ENCODE measurements at places on chromosomes 6 and 20. TPM values are rescaled to one million over a fixed set of nuclear protein-coding genes. Genes with fewer than 3 reads are reported as not detected.

- DNase-seq: peak; percentile 29
Observed at GRCh38 chr6:4953440-4953839, 50.4 kb downstream of the RPP40 start.

GRCh38 chr6:40788661-40789655 is 201.8 kb upstream of the LRFN2 start:
- peak; percentile 8 for DNase-seq

DNA sequence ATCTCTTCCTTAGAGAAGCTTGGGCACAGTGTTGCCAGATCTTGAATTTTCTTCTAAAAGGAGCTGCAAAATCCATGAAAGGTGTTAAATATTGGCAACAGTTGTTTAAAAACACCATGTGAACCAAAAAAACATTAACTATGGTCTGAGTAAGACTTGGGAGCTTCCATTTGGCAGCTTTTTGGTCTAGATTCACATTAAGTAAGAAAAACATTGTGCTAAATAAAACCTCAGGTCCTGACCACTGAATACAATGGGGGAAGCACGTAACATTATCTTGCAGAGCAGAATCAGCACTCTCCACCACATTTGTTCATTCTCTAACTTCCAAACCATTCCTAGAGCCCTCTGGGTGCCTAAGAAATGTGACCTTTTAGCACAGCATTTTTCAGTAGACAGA is 437.6 kb upstream of the PLCB4 start:
- no peak for DNase-seq

- no peak for DNase-seq
Observed at GRCh38 chr6:45371924-45372573, 5.7 kb downstream of the SUPT3H start.

DNA sequence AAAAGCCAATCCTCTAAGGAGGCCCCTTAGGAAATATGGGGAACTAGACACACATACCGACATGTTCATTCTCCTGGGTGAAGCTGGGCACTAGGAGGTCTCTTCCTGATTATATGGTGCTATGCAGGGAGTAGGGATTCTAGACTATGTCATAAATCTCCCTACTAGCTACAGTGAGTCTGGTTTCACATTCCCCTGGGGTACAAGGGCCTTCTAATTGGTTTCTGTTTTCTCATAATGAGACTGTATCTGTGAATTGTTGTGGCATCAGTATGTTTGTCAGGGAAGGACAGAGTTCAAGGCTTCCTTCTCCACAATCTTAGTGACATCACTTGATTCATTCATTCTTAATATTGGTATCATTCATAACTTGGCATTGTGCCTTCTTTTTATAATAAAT is 103.5 kb downstream of the TINAG start:
- DNase-seq: no peak

DNA sequence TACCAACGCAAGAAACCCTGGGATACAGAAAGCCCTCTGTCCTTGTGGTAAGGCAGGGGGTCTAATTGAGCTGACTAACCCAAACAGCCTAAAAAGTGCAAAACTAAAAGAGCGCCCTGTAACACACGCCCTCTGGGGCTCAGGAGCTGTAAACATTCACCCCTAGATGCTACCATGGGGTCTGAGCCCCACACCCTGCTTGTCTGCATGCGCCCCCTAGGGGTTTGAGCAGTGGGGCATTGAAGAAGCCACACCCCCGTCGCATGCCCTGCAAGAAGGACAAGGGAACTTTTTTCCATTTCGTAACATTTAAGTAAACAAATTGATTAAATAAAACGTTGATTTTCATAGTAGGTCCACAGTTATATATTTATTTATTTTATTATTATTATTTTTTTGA is 616.9 kb upstream of the MAN1A1 start:
- no peak for DNase-seq

GRCh38 chr6:23446469-23446967 is 679.5 kb upstream of the NRSN1 start:
- no peak for DNase-seq

DNA sequence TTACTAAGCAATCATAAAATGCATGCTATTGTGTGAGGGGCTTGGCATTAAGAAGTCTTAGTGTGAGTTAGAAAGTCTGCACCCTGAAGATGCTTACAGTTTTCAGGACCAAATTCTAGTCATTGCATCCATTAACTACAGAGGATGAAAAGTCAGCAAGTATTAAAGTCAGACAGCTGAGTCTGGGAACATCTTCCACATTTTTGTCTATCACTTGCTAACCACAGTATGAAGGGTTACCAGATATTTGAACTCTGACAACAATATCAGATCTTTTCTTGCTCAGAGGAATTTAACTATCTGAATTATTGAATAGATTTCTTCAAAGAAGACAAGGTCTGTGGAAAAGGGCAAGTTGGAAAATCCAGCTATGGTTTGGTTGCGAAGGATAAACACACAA is 264.4 kb downstream of the BTBD9 start:
- no peak for DNase-seq

DNA sequence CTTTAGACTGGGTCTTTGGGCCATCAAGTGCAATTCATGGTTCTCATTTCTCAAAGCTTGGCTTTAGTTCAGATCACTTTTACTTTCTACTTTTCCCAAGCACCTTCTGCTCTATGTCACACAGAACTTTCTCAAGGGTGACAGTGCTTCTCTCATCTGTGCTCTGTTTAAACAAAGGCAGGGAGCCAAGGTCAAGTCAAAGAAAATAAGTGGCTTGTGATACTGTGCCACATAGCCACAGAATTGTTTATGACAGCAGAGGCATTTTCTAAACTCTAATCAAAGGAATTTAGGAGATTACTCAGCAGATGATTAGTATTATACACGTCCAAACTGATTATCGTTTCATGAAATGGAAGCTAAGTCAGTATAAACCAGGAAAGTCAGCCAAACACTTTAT is 348.0 kb downstream of the HDGFL1 start:
- DNase-seq: no peak

DNA sequence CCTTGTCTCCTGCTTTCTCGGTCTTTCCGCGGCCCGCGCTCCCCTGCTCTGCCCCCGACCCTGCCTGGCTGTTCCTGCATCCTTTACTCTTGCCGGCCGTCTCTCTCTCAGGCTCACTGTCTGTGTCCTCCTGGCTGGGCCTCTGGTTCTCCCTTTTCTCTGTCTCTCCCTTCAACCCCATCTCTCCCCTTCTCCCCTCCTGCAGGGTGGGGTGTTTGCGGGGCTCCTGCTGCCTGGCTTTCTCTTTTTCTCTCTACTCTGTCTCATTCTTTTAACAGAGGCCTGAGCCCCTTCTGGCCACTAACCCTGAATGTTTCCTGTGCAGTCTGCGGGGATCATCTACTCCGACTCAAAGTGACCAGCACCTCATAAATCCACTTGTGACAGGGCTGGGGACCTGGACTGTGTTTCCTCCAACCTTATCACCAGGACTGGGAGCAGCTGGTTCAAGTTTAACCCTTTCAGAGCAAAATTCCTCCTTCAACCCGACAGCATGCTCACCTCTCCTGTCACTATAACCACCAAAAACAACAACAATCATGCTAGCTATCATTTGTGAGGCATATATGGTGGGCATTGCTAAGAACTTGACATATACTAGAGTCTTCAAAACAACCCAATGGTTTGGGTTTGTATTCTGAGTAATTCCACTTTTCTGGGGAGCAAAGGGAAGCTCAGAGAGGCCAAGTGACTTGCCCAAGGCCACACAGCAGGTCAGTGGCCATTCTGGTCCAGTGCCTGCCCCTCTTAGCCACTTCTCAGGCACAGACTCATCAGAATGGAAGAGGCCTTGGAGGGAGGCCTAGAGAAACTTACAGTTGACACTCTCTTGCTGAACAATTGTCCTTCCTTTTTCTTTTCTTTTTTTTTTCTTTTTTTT is 811 bp upstream of the RSPO4 start:
- DNase-seq: no peak

GRCh38 chr6:135145063-135145800 is 35.9 kb upstream of the MYB start:
- DNase-seq: no peak

DNA sequence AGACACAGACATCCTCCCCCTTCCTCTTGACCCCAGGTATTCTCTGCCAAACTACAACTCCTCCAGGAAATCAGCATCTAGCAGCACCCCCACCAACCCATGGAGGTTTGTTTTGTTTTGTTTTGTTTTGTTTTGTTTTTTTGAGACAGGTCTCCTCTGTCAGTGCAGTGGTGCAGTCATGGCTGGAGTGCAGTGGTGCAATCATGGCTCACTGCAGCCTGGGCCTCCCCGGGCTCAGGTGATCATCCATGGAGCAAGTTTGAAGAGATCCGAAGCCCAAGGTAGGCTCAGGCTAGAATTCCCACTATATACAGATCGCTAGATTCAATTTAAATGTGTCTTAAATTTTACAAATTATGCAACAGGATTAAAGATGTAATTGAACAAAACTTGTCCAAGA is 518.2 kb upstream of the ARID1B start:
- DNase-seq: no peak

DNA sequence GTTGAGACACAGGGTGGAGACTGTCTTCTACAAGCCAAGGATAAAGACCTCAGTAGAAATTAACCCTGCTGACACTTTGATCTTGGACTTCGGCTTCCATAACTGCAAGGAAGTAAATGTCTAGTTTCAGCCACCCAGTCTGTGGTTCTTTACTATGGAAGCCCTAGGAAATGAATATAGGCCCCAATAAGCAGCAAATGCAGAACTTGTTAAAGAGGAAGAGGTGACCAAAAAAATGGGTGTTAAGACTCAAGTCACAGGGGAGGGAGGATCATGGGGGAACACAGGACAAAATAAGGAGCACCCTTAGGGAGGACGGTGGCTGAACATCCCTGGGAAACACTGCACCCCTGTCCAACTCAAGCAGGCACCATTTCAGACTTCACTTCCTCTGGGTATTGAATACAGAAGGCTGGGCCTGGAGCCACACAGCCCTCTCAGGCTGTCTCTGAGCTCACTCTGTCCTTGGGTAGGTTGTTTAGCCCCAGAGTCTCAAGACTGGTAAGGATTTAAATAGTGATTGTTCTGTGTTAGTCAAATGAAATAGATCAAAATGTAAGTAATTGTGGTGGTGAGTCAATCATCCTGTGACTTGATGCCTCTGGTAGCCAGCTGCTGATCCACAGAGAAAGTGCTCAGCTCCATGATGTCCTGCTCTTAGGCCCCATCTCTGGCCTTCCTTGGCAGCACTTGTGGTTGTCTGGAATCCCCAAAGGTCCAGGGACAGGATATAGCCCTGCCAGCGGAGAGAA is 30.5 kb upstream of the SIRPD start:
- DNase-seq: no peak

GRCh38 chr6:56488281-56488680 is 154.4 kb downstream of the DST start:
- no peak for DNase-seq

- DNase-seq: peak; percentile 13
Observed at GRCh38 chr20:23147964-23148730, 62.0 kb upstream of the CD93 start.

- DNase-seq: no peak
Observed at GRCh38 chr6:5078121-5078669, 6.9 kb upstream of the PPP1R3G start.

GRCh38 chr6:77511860-77512259 is 48.6 kb upstream of the HTR1B start:
- no peak for DNase-seq

DNA sequence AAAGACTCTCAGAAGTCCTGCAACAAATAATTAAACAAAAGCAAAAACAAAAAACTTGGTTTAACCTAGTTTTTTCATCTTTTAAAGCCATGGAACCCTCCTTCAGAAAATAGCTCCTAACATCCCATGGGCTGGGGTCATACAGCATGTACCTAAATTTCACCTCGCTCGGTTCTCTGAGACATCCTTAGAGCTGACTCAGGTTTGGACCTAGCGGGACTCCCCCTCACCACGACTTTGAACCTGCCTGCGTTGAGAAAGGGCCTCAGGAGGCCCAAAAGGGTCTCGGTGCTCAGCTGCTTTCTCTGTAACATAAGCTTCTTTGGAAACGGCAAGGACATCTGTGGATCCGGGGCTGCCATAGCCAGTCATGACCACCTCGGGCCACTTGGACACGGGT is 112.8 kb downstream of the NFATC2 start:
- DNase-seq: no peak

DNA sequence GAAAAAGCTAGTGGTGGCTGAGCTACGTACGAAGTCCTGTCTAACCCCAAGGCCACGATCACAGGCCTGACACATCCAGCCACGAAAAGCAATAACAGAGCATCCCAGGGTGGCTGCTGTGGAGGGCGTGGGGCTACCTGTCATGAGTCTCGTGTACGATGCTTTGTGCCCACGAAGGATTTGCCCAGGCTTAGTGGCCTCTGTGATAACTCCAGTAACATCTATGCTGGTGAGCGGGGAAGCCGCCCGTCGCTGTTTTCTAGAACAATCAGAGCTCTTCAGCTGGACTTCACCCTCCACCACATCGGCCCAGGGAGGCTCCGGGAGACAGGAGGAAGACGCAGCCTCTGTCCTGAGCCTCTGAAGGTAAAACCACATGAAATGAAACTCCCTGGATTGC is 250.5 kb downstream of the TAF4 start:
- no peak for DNase-seq

DNA sequence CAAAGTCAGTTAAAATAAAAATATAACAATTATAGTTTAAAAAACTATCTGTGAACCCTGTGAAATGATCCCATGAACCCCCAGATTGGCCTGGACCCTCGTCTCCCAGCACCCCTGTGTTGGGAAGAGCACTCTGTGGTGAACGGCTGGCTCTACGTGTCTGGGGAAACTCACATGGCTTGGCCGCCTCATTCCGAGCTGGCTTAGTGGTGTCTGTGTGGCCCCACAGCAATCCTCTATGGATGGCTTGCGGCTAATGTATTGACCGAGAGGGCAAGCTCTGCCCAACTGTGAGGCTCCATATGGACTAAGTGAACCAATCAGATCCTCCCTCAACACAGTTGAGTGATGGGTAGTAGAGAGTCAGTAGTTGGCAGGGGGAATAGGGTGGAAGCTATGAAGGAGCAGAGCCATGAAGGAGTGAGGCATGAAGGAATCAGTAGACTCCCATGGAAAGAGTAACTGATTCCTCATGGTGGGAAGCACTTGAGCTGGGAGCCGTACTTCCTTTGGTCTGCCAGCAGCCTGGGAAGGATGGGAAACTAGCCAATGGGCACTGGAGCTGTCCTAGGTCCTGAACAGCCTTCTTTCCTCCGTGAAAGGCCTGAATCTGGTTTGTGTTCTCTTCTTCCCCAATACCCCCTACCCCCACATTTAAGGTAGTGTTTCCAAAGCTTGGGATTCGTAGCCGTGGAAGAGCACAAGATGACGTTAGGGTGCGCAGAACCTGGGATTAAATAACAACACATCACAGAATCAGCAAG is 21.6 kb upstream of the ZNF831 start:
- DNase-seq: no peak

- peak; percentile 28 for DNase-seq
Observed at GRCh38 chr6:28383235-28384142, 16.1 kb downstream of the ZSCAN12 start.

Gene RAET1G
- not detected for total RNA-seq

Gene JAG1
- total RNA-seq: 0.38 TPM

Gene CCDC170
- not detected for total RNA-seq

Gene B4GALT5
- total RNA-seq: 7.9 TPM

Gene LST1
- total RNA-seq: 14.2 TPM

Gene CLDN20
- total RNA-seq: not detected

Gene TMC2
- not detected for total RNA-seq

Gene HCRTR2
- total RNA-seq: not detected

Gene PRL
- not detected for total RNA-seq

Gene FAM210B
- total RNA-seq: 12.1 TPM
